AG09309 (cell line): ENCODE measurements at places on chromosomes 6 and 20.
A peak's percentile ranks its signal among the peaks of the same experiment; 100 is the strongest.

- no peak for DNase-seq
Measured at GRCh38 chr20:63740070-63740626, 572 bp downstream of the SLC2A4RG start.

DNA sequence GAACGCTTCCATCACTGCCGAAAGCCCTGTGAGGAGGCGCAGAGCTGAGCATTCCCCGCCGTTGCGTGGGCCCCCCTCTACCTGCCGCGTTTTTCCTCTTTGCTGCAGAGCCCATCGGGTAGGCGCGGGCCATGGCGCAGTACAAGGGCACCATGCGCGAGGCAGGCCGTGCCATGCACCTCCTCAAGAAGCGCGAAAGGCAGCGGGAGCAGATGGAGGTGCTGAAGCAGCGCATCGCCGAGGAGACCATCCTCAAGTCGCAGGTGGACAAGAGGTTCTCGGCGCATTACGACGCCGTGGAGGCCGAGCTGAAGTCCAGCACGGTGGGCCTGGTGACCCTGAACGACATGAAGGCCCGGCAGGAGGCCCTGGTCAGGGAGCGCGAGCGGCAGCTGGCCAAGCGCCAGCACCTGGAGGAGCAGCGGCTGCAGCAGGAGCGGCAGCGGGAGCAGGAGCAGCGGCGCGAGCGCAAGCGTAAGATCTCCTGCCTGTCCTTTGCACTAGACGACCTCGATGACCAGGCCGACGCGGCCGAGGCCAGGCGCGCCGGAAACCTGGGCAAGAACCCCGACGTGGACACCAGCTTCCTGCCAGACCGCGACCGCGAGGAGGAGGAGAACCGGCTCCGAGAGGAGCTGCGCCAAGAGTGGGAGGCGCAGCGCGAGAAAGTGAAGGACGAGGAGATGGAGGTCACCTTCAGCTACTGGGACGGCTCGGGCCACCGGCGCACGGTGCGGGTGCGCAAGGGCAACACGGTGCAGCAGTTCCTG, 693 bp downstream of the FAM50B start:
- no peak for DNase-seq

DNA sequence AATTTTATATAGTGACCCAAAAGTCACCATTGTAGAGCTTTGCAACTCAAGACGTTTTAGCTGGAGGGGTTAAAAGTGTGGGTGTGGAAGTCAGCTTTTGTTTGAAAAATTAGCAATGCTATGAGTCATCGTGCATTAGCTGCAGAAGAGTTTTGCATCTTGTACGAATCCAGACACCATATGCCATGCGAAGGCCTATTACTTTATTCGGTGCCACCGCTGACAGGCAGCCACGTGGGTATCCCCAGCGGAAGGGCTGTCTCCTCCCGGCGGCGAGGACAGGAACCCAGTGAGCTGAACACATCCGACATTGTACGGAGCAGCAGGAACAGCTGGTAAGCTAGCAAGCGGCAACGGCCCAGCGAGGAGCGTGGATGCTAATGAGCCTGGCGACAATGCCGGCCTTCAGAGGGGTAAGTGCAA, 84.4 kb downstream of the INSM1 start:
- DNase-seq = peak; percentile 7

DNA sequence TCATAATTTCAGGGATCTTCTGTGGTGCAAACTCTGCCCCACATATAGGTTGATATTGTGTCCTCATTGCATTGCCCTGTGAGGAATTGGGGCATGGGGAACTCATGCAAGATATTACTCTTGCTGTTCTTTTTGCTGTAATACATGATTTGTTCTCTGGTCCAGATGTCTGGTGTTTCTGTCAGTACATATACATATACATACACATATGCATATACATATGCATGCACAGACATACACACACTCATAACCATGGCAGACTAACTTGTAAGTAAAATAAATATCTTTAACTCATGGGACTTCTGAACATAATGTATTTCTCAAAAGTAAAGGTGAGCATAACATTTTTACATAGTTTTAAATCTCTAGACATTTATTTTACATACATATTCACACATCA, 438.3 kb downstream of the CD109 start:
- no peak for DNase-seq

DNA sequence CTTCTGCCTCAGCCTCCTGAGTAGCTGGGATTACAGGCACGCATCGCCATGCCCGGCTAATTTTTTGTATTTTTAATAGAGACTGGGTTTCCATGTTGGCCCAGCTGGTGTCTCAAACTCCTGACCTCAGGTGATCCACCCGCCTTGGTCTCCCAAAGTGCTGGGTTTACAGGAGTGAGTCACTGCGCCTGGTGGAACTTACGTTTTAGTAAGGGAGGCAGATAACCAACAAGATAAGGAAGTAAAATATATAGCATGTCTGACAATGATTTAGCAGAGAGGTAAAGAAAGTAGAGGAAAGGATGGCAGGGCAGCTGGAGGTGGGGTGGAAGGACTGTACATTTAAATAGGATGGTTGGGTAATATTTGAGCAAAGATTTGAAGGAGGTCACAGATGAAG, 12.8 kb upstream of the MYMX start:
- no peak for DNase-seq

GRCh38 chr6:142301651-142302391, at the start of gene ADGRG6:
Gene ADGRG6 (plus strand): TSS chr6:142302007. CDS start chr6:142302330, 323 bp downstream.
- DNase-seq = no peak

DNA sequence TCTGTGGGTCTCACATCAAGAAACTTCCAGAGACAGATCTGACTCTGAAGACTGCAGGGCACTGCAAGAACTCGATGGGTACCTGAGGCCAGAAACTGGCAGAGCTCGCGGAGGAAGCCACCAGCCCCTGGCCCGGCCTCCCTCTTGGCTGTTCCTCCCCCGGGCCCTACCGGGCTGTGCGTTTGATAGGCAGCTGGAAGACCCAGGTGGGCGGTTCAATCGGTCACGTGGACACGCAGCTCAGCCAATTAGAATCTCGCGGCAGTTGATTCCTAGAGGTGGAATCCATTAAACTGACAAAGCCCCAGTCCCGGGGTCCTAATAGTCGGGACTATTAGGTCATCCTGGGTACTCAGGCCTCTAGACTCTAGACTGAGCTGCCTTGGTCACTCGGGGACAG, 154.2 kb upstream of the PROKR2 start:
- DNase-seq = no peak

GRCh38 chr6:356828-357251, 34.7 kb upstream of the IRF4 start:
- DNase-seq = no peak

DNA sequence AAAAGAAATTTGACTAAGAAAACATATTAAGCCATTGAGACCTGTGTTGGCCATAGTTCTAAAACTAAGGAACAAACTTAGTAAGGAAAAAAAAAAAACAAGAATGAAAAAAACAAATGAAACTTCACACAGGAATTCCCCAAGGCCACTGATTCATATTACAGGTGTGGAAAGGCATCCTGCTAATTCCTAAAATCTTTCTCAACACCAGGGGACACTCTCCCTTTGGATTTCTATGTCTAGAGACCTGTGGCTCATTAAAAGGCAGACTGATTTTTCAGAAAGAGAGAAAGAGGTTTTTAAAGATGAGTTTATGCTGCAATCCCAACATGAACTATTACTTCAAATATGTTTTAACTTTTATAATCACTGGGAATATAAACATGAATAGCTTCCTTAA, at the start of gene OR12D1:
OR12D1 (plus strand) TSS at position 341 of the 400 bp plus-strand sequence.
- DNase-seq = no peak

- DNase-seq = no peak
Measured at GRCh38 chr20:44069203-44070011, 117.6 kb downstream of the JPH2 start.

GRCh38 chr6:107124934-107125348, 9.6 kb upstream of the BEND3 start:
- DNase-seq = no peak

DNA sequence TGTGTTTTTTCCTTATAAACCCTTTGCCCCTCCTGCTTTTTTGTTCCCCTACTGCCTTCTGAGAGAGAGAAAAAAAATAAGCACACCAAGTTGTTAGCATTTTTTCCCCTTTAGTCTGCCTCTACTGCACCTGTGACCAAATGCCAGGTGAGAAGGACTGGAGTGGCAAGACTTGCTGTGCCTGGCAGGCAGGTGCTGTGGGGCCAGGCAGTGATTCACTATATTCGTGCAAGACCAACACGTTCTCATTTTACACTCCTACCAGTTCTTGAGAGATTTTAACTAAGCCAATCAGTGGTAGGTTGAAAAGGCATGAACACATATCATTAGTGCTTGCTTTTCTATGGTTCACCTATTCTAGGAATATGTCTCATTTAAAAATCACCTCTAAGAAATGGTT, 109.7 kb downstream of the FIG4 start:
- no peak for DNase-seq

GRCh38 chr20:15032352-15032622, 694.9 kb upstream of the FLRT3 start:
- DNase-seq = no peak

DNA sequence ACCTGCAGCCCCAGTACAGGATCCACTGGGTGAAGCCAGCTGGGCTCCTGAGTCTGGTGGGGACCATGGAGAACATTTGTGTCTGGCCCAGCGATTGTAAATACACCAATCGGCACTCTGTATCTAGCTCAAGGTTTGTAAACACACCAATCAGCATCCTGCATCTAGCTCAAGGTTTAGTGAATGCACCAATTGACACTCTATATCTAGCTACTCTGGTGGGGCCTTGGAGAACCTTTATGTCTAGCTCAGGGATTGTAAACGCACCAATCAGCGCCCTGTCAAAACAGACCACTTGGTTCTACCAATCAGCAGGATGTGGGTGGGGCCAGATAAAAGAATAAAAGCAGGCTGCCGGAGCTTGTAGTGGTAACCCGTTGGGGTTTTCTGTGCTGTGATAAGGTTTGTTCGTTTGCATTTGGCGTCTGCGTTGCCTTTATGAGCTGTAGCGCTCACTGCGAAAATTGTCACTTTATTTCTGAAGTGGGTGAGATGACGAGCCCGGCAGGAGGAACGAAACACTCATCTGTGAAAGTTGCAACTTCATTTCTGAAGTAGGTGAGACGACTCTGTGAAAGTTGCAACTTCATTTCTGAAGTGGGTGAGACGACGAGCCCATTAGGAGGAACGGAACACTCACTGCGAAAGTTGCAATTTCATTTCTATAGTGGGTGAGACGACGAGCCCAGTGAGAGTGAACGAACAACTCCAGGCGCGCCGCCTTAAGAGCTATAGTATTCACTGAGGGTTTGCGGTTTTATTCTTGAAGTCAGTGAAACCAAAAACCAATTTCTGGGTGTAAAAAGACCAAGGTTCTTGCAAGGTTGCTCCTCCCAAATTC, 31.1 kb downstream of the SERPINB6 start:
- no peak for DNase-seq

DNA sequence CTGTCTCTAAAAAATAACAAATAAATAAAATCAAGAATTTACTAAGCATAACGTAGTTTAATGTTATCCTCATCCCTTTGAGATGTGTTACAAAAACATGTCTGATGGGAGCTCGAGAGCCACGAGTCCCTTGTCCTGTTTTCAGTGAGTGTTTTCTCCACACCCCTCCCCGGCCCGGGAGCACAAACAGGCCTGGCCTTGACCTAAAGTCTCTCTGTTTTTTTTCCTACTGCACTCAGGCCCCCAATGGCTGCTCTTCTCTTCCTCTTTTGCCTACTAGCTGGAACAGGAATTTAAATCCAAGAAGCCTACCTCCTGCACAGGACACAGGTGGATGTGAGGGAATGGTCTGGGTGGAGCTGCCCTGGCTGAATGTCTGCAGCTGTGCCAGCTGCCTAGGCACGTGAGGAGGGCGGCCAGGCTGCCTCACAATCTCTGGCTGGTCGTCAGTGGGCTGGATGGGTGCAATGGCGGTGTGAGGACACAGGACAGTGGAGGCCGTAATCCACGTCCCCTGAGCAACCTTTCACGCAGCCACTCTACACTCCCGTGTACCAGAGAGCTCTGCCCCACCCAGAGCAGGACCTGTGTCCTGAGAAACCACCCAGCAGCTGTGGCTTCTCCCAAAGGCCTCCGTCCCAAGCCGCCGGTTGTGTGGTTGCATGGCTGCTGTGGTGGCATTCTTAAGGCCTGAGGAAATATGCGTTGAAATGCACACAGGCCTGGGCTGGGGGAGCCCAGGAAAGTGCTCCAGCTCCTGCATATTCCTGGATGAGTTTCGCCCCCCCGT, 117.5 kb downstream of the FAM120B start:
- DNase-seq = no peak

DNA sequence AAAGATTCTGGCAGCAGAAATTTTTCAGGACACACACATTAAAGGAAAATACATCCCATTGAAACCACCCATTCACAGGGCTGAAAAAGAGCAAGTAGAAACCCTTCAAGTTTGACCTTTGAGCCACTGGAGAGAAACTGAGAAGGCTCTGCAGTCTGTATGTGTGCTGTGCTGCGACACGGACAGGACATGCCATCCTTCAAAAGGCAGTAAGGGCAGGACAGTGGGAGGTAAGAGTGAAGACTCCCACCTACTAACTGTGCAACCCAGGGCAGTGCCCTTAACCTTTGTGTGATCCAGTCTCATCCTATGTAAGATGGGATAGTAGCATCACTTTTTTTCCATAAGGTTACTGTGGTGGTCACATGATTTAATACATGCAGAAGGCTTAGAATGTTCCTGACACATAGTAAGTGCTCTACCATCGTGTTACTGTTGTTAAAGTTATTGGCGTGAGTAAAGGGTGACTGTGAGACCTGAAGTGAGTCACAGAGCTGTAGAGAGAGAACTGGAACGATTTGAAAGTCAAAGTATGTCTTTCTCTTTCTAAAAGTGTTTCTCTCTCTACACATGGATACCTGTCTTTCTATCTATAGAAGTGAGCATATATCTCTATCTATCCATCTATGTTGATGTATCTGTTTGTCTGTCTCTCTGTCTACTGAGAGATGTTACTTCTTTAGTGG, 153.7 kb upstream of the OLIG3 start:
- peak; percentile 23 for DNase-seq

DNA sequence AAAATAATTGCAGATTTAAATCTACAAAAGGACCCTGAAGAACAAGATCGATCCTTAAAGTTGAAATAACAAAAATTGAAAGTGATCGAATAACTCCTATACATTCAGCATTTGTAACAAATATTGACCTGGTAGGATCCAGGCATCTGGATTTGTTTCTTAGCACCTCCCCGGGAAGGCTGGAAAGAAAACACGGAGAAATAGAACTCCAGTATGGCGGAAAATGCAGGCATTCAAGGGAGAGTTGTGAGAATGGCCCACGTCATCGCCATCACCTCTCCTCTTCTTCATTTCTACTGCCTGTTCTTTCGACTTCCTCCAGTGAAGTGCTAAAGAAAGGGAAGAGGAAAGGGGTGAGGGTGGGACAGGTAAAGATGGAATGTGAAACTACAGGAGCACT, 242.3 kb upstream of the TFAP2D start:
- DNase-seq = no peak

GRCh38 chr6:56572788-56573471, 69.8 kb downstream of the DST start:
- DNase-seq = no peak

- DNase-seq = no peak
Measured at GRCh38 chr6:101937108-101937507, 543.6 kb downstream of the GRIK2 start.

GRCh38 chr6:163731215-163732013, 316.9 kb downstream of the QKI start:
- DNase-seq = no peak

- no peak for DNase-seq
Measured at GRCh38 chr6:49949062-49949461, 14.9 kb downstream of the DEFB114 start.

- DNase-seq = no peak
Measured at GRCh38 chr6:145865175-145865574, 50.6 kb upstream of the FBXO30 start.

- DNase-seq = peak; percentile 23
Measured at GRCh38 chr6:2103765-2104523, 141.5 kb downstream of the GMDS start.

- no peak for DNase-seq
Measured at GRCh38 chr6:106509420-106510089, 119.7 kb downstream of the RTN4IP1 start.

GRCh38 chr6:128410584-128410983, 109.8 kb downstream of the PTPRK start:
- no peak for DNase-seq
